ENCODE measurements at places on chromosomes 3 and 15.

DNA sequence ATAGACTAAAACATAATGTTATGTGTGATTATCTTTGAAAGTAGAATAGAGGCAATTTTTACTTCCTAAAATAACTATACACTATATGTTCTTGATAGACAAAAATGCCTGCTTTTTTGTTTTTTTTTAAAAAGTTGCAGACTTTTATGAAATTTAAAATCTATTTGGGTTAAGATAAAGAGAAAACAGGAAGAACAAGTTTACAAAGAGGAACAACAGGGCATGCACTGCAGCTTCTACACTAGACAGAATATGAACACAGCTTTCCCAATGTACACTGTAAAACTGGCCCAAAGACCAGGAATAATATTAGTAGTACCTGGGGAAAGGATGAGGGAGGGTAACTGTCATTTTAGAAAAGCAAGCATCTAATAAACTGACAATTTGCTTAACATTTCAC is 53.7 kb downstream of the NR1I2 start:
- DNase-seq = no peak

DNA sequence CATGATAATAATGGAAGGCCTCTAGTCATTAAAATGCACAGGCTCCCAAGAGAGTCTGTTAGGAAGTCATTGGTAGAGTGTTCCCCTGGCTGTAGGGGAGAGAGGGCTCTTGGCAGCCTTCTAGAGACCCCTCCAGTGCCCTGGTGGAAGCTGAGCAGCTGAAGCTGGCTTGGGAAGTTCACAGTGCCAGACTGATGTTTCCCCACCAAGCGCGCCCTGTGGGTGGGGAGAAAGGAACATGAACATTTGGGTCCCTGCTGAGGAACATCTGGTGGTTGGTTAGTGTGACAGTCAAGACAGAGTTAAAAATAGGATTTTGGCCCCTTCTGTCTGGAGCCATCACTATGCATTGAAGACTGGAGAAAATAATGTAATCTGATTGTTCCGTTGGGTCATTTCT is 37.1 kb upstream of the RGMA start:
- DNase-seq = no peak

- DNase-seq = no peak
These were observed 16.0 kb upstream of the LRRK1 start for GRCh38 chr15:100903168-100903554.

DNA sequence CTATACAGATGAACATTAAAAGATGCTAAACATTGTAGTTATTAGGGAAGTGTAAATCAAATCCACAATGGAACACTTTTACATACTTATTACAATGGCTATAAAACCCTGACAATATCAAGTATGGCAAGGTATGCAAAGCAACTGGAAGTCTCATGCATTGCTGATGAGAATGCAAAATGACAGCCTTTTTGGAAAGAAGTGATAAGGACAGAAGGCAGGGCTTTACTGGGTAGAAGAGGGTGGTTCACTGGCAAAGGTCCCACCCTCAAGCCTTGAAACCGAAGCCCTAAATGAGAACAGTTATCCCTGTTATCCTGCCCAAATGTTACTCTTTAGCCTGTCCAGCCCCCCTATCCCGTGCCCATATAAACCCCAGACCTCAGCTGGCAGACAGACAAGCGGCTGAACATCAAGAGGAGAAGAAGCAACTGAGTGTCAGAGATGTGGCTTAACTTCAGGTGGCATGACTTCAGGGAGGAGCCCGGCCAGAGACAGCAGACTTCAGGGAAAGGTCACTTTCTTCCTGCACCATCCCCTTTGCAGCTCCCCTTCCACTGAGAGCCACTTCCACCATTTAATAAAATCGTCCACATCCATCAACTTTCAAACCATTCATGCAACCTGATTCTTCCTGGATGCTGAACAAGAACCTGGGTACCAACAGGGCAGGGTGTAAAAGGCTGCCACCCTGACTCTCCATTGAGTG is 732 bp upstream of the GCSAM start:
- no peak for DNase-seq

GRCh38 chr3:174858353-174858752 is 781 bp upstream of the NAALADL2 start:
- no peak for DNase-seq

- DNase-seq = no peak
These were observed 2.8 kb downstream of the CDAN1 start for GRCh38 chr15:42734076-42734672.

- no peak for DNase-seq
These were observed 64.3 kb downstream of the OXSM start for GRCh38 chr3:25854214-25854613.

DNA sequence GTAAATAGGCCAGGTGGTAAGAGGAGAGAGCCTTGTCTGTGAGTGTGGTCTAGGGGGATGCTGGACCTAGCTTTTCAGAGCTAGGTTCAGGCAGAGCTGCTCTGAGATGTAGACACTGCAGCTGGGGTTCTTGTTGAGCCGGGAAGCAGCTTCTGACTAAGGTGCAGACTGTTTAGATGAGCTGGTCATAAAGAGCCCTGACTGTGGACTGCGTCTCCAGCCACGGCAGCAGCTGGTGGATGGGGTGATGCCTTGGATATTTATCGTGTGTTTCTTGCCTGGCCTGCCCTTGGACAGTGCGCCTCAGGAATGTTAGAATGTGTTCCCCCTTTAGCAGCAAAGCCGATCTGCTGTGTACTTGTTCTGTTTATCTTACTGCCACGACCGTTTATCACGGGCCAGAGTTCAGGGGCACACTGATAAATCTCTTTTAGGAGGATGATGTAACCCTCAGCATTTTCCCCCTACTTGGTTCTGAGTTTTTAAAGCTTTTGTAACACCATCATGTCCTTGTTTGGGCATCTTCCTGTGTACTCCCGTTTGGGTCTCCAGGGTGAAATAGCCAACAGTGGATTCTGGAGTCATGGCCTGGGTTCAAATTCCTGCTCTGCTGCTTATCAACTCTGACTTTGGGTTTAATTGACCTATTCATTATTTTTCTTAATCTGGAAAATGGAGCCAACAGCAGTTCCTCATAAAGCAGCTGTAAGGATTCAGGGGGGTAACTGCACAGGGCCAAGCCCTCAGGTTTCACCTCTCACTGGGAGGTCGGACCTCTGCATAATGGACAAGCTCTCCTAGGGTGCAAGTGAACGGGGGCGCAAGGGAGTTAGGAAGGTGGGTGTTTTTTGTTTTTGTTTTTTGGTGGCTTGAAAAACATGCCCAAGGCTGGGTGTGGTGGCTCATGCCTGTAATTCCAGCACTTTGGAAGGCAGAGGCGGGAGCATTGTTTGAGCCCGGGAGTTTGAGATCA is 51.4 kb downstream of the FLNB start:
- no peak for DNase-seq

DNA sequence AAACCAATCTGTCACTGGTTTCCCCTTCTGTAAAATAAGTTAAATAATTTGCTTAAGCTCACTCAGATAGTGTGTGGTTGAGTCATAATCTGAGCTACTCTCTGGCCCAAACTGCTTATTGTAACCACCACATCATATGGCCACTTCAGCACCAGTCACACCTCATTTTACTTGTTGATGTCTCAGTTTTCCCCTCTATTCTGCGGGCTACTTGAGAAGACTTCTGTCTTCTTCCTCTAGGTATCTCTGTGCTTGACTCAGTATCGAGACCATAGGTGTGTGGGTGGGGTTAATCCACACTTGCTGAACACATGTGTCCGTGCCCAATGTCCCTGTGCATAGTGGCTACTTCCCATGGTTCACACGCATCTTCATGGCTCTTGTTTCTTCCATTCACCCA is 32.9 kb downstream of the CRYGS start:
- no peak for DNase-seq

Measured in HuH-7.5 (cell line).